Brain microvascular endothelial cell (primary cell): ENCODE measurements at places on chromosomes 7 and 10.
A peak's percentile ranks its signal among the peaks of the same experiment; 100 is the strongest.

- DNase-seq = no peak
Observed at GRCh38 chr10:131773370-131774343, 127.2 kb upstream of the PPP2R2D start.

DNA sequence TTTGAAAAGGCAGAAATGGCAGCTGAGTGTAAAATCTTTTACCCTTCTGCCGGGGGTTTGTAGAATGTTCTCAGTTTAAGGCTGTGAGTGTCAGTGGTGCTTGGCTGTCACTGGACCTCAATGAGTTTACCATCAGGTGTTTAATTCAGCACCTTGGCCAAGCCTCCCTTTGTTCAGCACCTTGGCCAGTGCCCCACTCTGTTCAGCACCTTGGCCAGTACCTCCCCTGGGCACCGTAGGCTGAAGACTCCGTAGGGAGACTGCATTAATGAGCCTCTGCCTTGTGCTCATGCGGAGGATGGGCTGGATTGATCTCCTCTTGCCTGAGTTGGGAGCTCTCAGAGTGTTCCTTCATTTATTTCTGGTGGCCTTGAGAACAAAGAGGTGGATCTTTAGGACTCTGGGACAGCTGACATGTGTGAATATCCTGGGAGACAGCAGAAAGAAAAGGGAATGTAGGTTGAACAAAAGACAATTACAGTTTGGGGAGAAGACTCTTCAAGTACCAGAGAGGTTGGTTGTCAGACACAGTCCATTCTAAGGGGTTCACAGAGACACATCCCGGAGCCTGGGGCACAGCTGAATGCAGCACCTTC, 1.6 kb downstream of the FAM24A start:
- peak; percentile 44 for DNase-seq

DNA sequence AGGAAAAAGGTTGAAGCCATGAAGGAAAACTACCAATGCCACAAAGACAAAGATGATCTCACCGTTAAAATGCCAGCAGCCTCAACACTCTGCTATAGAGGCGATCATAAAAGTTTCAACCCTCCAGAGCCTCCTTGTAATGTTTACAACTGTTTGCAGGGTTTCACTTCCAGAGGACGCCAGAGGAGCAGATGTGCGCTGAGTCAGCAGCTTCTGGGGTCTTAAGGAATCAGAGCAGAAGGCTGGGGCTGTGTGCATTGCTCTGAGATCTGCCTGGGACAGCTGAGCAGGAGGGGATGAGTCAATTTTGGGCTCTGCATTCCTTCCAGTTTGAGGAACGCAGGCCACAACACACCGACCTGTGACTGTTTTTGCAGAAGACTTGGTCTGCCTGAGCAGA, 98.3 kb downstream of the TMEM130 start:
- peak; percentile 31 for DNase-seq

DNA sequence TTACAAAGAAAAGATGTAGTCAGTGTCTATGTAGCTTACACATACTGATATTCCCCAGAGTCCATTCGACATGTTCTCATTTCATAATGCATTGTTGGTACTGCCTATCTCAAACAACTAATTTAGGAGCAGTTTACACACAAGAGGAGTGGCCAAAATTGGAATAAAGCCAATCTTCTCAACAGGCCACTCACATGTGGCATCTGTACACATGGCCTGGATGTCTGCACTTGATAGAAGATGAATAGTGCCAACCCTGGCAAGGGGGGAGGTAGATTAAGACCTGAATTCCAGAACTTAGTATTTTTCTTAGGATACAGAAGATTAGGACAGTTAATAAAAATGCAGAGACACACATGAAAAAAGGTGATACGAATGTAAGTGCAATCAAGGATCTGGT, 125.3 kb upstream of the STARD3NL start:
- no peak for DNase-seq

- no peak for DNase-seq
Observed at GRCh38 chr7:3710122-3710521, 409.1 kb downstream of the SDK1 start.

DNA sequence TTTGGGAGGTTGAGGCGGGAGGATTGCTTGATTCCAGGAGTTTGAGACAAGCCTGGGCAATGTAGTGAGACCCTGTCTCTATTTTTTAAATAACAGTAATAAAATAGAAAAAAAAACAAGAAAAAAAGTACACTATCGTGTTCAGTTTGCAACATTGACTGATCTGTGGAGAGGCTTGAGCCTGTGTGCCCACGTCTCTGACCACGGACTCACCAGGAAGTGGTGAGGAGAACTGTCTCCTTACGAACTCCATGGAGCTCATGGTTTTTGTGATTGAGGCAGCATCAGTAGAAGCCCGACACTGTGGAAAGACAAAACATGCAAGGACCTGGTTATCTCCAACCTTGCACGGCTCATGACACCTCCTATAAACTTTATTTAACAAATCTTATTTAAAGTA, 23.9 kb upstream of the DNAJB6 start:
- no peak for DNase-seq

GRCh38 chr10:44931621-44932516, 20.7 kb downstream of the TMEM72 start:
- no peak for DNase-seq

- DNase-seq = no peak
Observed at GRCh38 chr7:105854498-105854897, 21.9 kb downstream of the ATXN7L1 start.

DNA sequence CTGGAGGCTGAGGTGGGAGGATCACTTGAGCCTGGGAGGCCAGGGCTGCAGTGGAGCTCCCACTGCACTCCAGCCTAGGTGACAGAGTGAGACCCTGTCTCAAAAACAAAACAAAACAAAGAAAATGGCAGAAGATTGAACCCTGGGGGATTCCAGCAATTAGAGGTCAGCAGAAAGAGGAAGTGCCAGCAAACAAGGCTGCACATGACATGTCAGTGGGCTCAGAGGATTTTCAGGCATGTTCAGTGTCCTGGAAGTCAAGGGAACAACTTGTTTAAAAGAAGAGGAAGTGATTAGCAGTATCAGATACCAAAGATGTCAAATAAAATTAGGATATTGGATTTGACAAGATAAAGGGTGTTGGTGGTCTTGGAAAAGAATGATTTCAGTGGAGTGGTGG, 32.3 kb downstream of the RAB18 start:
- DNase-seq = no peak

DNA sequence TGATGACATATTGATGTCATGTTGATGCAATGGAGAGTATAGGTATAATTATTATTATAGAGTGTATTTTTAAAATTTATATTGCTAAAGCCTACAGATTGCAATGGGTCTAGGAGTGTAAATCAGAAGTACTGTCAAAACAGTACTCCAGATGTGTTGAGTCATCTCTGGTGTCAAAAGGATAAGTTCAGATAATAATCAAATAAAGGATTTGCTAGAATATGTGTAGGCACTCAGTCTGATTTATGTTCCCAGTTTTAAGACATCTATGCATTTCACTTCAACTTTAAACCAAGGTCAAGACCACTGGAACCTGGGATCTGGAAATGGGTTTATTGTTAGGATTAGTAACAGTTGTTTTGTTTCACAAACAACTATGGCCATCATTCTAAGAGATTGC, 342.3 kb upstream of the BMPER start:
- no peak for DNase-seq

DNA sequence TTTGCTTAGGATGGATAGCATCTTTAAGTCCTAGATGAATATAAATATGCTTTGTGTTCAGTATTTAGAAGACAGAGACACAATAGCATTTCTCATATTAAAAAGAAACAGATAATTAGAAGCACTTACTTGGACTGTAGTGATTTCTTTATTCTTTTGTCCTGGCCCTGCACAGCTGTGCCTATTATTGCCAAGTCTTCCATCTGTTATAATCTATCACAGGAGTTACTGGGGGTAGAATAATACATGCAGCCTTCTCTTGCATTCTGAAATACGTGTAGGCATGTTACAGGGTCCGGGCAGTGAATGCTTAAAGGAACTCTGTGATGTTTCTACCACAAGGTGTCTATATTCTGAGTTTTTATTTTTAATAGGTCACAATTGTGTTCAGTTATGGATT, 461.5 kb upstream of the COBL start:
- DNase-seq = no peak

- peak; percentile 62 for DNase-seq
Observed at GRCh38 chr7:29105752-29106668, 40.3 kb downstream of the CPVL start.

DNA sequence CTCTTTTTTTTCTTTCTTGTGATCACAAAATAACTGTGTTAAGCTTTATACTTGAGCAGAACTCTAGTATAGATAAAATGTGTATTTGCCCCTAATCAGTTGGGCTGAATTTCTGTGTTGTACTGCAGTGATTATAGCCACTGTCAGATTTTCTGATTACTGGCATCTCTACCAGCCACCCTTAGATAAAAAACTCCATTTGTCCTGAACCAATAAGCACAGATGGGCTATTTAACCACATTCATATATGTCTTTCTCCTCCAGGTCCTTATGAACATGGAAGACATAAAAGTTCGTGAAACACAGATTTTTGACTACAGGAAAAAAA, 38.3 kb downstream of the CFAP58 start:
- DNase-seq = no peak

- no peak for DNase-seq
Observed at GRCh38 chr7:22948770-22949169, 65.2 kb downstream of the HYCC1 start.

DNA sequence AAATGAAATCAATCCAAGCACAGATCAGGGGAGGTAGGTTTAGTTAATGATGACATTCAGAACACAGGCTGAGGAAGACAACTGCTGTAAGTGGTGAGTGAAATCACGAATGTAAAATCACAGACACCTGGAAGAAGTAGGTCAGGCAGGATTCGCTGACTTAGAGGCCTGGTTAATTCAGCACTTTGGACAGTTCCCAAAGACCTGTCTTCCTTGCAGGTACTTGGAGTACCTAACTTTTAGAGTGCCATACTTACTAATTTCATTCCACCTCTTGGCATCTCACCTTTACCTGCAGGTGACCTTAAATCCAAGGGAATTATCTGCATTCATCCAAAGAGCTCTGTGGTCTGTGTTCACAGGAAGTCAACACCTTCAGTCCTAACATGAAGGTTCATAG, 822.3 kb downstream of the PHTF2 start:
- no peak for DNase-seq

GRCh38 chr7:81709836-81710235, 60.0 kb downstream of the HGF start:
- DNase-seq = no peak

- DNase-seq = no peak
Observed at GRCh38 chr7:146690987-146691386, 574.4 kb downstream of the CNTNAP2 start.

DNA sequence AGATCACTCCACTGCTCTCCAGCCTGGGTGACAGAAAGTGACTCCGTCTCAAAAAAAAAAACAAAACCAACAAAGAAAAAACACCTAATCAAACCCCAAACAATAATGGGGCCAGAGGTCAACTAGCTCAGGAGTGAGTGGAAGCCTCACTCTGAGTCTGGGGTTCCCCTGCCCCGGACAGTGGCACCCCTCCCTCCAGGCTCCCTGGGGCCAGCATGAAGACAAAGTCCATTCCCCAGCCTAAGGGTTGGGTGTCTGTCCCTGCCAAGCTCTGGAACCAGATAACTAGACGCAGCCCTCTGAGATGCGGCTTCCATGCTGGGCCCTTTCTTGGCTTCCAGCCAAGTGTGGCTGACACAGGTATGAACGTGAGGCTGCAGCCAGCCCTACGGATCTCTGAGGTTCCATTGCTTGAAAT, 1.7 kb upstream of the FUOM start:
- DNase-seq = no peak

GRCh38 chr7:90613088-90613498, 17.0 kb downstream of the CDK14 start:
- DNase-seq = no peak

GRCh38 chr10:47140761-47141348, 159.1 kb upstream of the GDF10 start:
- DNase-seq = no peak

DNA sequence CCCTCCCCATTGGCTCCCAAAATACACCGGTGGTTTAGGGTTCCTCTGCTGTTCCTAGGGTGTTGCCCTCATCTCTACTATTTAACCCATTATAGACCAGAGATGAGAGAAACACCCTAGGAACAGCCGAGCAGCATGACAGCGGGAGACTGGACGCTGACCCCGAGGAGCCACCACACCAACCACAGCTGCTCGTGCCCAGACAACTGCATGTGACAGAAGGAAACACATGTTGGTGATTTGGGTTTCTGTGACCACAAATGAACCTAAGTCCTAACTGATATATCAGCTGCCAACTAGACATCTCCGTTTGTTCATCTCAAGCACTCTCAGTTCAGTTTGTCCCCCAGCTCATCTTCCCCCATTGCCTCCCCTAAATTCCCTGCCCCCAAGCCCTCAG, 13.4 kb downstream of the CFAP43 start:
- no peak for DNase-seq

- no peak for DNase-seq
Observed at GRCh38 chr10:121525251-121526134, 72.8 kb downstream of the FGFR2 start.

GRCh38 chr10:29862923-29863614, 196.3 kb downstream of the JCAD start:
- DNase-seq = peak; percentile 52

DNA sequence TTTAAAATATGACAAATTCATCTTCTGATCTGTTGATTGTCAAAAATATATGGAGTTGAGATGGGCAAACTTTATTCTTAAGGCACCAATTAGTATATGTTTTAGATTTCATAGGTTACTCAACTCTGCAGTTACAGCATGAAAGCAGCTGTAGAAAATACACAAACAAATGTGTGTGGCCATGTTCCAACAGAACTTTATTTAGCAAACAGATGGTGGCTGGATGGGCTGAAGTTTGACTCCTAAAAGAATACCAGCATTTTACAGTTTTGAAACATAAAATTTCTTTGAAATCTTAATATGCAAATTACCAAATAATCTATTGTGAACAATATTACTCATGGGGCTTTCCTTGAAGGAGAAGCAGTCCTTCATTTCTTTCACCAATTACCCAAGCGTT, 1206.0 kb upstream of the LRRTM3 start:
- DNase-seq = no peak

DNA sequence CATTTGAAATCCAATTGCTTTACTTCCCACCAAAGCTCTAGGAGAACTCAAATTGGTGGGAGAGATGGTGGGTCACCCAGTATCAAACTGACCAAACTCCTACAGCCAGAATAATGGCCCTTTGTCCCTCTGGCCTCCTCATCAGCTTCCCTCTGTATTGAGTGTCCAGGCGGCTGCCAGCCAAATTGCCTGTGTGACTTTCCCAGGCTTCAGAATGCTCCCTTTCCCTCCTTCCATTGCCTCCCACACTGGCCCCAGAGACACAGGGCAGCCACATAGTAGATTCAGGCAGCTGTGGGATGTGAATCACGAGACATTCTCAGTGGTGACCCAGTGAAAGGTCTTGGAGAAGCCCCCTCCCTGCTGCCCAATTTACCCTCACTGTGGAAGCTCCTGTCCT, 12.7 kb upstream of the VDAC2 start:
- DNase-seq = no peak

- no peak for DNase-seq
Observed at GRCh38 chr10:69628891-69629290, 1.2 kb upstream of the FAM241B start.

GRCh38 chr7:91778416-91778815, 102.1 kb downstream of the MTERF1 start:
- DNase-seq = no peak
